ENCODE measurements at places on chromosomes 2 and 18.

DNA sequence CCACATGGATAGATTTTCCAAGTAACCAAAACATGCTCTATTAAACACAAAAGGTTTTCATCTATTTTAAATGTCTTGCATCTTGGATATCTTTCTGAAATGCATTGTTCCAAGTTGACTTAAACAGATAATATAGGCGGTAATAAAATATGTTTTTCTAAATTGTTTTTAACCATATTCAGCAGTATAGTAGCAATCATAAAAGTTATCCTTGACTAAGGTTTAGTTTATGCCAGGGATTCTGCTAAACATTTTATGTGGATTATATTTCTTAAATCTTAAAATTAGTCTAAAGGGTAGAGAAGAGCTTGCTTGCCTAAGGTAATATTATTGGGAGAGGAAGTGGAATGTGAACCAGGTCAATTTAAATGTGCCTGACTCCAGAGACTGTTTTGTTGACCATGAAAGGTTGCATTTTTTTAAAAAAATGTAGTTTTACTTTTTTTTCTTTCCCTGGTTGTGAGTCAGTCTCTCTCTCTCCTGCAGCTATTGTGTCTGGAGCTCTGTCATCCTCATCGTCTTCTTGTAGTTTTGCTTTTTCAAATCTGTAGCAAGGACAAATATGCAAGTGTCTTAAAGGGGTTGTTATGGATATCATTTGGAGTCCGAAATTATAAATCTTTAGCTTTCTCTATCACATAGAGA is 309.1 kb upstream of the COL3A1 start:
- DNase-seq, result no peak

DNA sequence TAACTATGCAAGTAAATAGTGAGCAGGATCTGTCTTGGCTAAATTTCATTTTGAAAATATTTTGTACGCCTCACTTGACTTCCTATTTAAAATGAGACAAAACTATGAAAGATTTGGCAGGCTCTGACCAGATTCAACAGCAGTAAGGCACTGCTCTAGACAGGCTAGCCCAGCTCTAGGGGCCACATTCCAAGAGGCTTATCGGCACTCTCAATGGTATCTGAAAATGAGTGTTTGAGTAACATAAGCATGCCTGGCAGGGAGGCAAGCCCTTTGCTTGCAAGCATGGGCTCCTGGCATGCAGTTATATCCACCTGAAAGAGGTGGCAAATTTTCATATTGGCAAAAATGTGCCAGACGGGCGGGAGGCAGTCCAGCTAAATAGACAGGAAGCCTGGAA is 10.5 kb downstream of the CAPN13 start:
- no peak for DNase-seq

DNA sequence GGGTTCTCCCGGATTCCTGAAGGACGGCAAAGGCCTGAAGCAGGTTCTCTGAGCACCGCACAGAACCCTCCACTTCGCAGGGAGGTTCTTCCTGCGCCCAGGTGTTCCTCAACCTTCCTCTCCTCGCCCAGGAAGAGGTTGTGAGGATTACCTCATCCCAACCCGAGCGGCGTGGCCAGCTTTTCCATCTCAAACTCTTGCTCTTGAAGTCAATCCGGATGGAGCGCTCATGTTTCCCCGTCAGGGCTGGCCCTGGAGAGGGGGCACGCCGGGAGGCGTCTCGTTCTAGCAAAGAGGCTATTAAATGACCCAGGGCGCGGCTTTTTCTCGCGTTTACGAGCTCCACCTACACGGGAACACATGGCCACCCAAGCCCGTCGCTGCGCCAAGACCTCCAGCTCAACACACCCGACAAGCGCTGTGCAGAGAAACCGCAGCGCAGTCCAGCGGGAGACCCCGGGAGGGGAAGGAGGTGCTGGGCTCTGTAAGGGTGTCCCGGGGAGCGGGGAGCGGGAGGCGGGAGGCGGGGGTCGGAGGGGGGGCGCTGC is 540 bp upstream of the RAB10 start:
- DNase-seq, result no peak

GRCh38 chr18:62716619-62717168 is 1.4 kb downstream of the PHLPP1 start:
- no peak for DNase-seq

DNA sequence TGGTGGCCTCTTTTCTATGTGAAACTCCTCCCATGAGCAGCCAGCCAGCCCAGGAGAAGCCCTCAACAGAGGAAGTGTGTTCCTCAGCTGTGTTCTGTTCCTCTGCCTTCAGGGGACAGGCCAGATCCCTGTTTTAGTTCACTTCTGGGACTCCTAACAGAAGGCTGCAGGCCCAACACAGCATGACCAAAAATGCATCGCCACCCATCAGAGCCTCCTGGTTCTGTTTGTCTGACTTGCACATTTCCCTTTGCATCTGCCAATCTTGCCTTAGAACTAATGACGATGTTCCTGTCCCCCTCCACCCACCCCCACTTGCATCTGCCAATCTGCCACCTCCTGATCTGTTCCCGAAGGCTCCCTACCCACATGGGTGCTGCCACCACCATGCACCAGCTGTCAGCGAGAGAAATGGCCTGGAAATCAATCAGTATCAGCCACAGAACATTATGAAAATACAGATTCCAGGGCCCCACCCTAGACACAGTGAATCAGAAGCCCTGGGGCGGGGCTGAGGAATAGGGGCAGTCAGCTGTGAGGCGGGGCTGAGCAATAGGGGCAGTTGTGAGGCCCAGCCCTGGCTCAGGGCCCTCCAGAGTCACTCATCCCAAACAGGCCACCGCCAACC is 51.0 kb downstream of the FAM168B start:
- DNase-seq, result no peak

Data from activated naive CD8-positive, alpha-beta T cell treated with anti-CD3 and anti-CD28 coated beads, Interleukin-2, amount 50 U/mL, for 16 hours (primary cell).